Metanephros (tissue), 2 donors: ENCODE measurements at places on chromosomes 12 and 14. TPM values are rescaled to one million over a fixed set of nuclear protein-coding genes. Genes with fewer than 3 reads are reported as not detected.

The RIC8B gene
- total RNA-seq = 18.8 TPM

The GPRC5A gene
- 12.3 TPM for total RNA-seq

The HPD gene
- total RNA-seq = 0.93 TPM

The IL23A gene
- total RNA-seq = not detected

The ACSM4 gene
- not detected for total RNA-seq

The TAS2R42 gene
- total RNA-seq = not detected

The TAS2R9 gene
- not detected for total RNA-seq

The TOMM20L gene
- total RNA-seq = not detected

The DEGS2 gene
- 11.5 TPM for total RNA-seq

The NR4A1 gene
- total RNA-seq = 87.3 TPM

The PAX9 gene
- total RNA-seq = 0.53 TPM

The RND1 gene
- 4.3 TPM for total RNA-seq

The MUCL1 gene
- total RNA-seq = not detected

The CARMIL3 gene
- total RNA-seq = 1.9 TPM

The ALG10 gene
- 19.8 TPM for total RNA-seq

The AQP6 gene
- 18.5 TPM for total RNA-seq

The OR10G2 gene
- not detected for total RNA-seq
